Dorsolateral prefrontal cortex (tissue), 122 donors: ENCODE measurements at places on chromosomes 13 and 19. TPM values are rescaled to one million over a fixed set of nuclear protein-coding genes. Genes with fewer than 3 reads are reported as not detected.

The GARIN5A gene
- total RNA-seq: 9.4 TPM

The ZNF274 gene
- 26.8 TPM for total RNA-seq

The BEST2 gene
- not detected for total RNA-seq

The EFNB2 gene
- total RNA-seq: 29.0 TPM

The RAB11B gene
- total RNA-seq: 140 TPM

The SNRPD2 gene
- 144 TPM for total RNA-seq

The PSG1 gene
- not detected for total RNA-seq

The AMH gene
- total RNA-seq: 7.1 TPM

The CLEC17A gene
- total RNA-seq: 0.66 TPM

The CBLC gene
- total RNA-seq: not detected

The LRFN3 gene
- 24.5 TPM for total RNA-seq

The GIPC1 gene
- 92.8 TPM for total RNA-seq

The DZIP1 gene
- 92.0 TPM for total RNA-seq

The IZUMO4 gene
- 24.1 TPM for total RNA-seq

The IRF2BP1 gene
- 43.0 TPM for total RNA-seq

The ZNF540 gene
- total RNA-seq: 27.9 TPM

The RAB3A gene
- total RNA-seq: 110 TPM

The LIG1 gene
- total RNA-seq: 14.2 TPM

The RSPH6A gene
- total RNA-seq: not detected

The TEX26 gene
- total RNA-seq: 1.6 TPM

The HSPB6 gene
- 28.9 TPM for total RNA-seq
